ENCODE measurements at places on chromosomes 1 and 21.

- DNase-seq, result no peak
These were observed 510.1 kb upstream of the CXADR start for GRCh38 chr21:17002594-17003257.

- DNase-seq, result no peak
These were observed 15.5 kb upstream of the CELA3B start for GRCh38 chr1:21961337-21961736.

DNA sequence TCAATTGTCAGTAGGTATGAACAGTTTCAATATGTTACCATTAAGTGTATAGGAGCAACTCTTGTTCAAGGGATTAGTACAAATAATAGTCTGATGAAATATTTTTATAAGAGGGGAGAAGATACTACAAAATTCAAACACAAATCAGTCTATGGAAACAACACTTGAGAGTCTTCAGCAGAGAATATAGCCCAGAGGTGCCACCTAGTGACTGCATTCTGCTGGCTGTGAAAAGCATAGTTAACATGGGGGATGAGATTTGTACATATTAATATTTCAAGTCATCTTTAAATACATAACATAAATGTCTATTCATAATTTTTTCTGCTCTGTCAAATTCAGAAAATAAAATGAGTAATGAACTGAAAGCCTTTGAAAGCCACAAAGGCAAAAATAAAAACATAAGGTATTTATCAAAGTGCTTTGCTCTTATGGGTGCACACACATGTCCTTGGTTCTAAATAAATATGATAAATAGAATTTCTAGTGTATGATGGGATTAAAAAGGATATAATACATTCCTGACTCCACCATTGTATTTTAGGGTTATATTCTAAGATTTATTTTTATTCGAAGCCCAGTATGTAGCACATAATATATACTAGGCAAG lies 440.9 kb upstream of the ZRANB2 start:
- DNase-seq, result no peak

DNA sequence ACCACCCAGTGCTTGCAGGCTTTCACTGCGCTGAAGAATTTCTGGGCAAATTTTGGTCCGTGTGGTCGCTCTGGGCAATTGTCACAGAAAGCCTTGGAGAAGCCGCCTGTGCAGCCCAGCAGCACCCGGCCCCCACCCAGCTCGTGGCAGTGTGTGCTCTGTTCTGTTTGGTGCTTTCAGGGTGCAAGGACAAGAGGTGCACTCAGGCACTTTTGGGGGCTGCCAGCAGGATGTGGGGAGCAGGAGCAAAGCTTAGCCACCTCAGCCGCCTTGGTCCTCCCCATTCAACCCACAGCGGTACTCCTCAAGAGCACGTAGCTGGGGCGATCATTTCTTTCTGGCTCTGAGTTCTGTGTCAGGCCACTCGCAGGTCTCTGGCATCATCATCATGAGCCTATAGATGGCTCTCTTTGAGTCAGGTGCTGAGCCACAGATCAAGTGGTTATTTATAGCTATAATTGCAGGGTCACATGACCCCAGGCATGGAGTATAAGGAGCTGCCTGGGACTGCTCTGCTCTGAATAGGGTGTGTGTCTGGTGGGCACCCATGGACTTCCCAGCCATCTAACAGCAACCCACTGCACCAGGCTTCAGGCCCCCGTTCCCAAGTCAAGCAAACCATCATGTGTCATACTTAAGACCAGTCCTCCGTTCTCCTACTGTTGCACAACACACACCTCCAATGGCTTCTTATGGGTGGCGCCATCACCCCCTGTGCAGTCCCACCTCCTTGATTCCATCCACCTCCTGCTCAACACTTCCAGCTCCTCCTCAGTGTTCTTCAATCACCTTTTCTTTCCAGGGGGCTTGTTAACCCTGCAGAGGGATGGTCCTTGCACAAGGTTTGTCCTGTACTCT lies 18.1 kb upstream of the TENT5C start:
- DNase-seq, result no peak

GRCh38 chr1:203215573-203215972 lies 13.9 kb downstream of the CHIT1 start:
- peak; percentile 49 for DNase-seq

DNA sequence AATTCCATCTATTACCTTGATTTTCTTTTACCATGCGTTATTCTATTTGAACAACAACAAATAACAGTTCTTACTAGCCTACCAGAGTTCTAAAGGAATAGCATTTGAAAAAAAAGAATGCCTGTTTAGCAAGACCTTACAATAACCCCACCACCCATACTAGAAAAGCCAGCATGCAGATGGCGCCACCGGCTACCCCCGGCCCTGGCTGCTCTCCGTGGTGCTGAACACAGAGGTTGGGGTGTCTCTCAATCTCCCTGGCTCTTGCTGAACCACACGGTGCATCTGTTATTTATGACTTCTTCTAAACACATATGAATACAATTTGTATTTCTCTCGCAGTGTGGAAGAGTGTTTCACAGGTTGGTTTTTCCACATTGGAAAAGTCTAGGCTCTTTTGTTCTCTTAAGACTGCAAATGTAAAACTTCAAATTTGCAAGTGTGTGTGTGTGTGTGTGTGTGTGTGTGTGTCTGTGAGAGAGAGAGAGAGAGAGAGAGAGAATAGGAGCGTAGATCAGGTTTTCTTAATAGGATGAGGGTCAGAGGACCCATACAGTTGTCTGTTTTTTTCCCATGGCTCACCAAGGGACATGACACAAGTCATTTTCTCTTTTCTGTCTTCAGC lies 13.6 kb downstream of the GRIK3 start:
- DNase-seq, result peak; percentile 5

DNA sequence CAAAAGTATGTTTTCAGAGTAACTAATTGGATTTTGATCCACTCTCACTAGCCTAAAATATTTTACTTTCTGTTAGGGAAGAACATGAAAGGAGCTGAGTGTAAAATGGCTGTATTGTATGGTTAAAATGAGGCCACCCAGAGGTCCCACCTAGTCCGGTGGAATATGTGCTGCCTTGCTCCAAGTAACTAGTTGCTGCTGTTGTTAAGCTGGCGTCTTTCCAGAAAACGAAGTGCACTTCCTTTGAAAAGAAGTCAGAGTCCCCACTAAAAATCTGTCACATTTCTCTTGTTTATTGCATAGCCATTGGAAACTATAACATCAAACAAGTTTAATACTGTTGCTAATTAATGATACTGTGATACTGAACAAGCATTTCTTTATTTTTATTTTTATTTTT lies 3.2 kb downstream of the SLC25A33 start:
- no peak for DNase-seq

DNA sequence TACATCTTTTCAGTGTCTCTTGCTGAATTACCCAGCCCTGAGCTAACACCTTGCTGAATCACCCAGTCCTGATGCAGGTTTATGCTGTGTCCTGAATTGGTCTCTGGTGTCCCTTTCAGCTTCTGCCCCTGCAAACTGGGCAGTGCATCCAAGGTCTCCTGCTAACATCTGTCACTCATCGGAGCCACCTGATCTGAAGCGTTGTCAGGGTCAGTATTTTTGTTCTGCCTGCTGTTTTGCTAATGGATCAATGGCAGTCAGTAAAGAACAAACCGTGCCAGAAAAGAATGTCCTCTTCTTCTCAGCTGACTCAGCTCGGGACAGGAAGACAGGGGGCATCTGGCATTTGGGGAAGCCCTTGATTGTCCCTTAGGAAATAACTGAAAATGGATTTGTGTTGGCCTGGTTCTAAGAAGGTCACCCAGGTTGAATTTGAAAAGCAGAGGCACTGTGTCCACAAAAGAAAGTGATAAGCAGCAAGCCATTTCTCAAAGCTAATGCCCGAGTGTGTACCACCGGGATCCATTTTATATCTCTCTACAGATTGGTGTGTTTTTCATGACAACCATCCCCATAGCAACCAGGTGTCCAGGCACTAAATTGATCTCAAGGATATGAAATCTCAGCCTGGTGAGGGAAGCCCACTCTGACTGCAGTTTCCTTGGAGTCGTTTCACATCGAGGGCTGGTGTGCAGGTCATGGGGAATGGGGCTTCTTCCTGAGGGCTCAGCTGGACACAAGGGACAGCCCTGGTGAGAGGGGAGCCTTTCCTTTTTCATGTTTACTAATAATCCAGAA lies 109.7 kb upstream of the IRF2BP2 start:
- DNase-seq, result no peak

DNA sequence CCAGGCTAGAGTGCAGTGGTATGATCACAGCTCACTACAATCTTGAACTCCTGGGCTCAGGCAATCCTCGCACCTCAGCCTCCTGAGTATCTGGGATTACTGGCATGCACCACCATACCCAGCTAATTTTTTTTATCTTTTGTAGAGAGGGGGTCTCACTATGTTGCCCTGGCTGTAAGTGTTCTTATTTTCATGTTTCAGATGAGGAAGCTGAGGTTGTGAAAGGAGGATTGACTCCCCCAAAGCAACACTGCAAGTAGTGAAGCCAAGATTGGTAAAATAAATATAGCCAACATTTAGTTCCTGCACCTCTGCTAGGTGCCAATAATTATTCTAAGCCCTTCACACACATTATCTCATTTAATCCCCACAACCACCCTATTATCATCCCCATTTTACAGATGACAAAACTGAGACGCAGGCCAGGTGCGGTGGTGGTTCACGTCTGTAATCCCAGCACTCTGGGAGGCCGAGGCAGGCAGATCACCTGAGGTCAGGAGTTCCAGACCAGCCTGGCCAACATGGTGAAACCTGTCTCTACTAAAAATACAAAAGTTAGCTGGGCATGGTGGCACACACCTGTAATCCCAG lies 2.1 kb downstream of the PMVK start:
- DNase-seq, result no peak

GRCh38 chr1:21241771-21242581 lies 48.3 kb downstream of the ECE1 start:
- no peak for DNase-seq

- DNase-seq, result peak; percentile 73
These were observed 295.0 kb downstream of the OMA1 start for GRCh38 chr1:58251430-58252073.

GRCh38 chr1:162699366-162699765 lies 67.1 kb downstream of the DDR2 start:
- DNase-seq, result no peak

DNA sequence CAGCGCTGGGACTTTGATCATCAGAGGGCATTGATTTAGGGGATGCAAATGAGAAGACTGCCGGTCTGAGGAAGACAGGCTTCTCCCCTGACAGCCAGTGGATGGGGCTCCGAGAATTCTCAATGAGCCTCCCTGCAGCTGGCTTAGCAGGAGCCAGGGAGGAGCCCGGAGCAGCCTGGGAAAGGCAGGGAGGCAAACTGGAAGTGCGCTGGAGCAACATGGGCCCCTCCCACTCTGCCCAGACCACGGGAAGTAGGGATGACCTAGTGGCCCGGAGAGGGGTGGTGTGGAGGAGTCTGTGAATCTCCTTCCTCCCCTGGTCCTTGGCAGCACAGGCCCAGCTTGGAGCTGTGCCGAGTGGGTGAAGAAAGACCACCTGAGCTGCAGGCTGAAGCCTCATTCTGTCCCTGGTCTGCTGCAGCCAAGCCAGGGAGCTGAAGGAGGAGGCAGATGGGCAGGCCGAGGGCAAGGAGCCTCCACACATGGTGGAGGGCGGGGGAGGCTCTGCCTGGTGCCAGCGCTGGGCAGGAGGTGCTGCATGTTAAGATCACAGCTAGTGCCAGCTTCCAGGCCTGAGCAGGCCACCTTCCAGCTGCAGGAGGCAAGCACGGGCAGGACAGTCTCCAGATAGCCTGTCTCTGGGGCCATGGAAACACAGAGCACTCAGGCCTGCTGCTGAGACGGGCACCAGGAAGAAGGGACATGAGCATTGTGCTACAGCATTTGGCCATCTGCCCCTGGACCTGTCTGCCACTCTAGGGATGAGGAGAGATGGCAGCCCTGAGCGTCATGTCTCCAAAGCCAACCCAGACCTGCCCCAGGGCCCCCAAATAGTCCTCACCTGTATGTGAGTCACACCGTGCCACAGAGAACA lies 12.2 kb upstream of the CLSTN1 start:
- DNase-seq, result no peak

- DNase-seq, result no peak
These were observed 14.5 kb downstream of the VANGL2 start for GRCh38 chr1:160414881-160415280.

DNA sequence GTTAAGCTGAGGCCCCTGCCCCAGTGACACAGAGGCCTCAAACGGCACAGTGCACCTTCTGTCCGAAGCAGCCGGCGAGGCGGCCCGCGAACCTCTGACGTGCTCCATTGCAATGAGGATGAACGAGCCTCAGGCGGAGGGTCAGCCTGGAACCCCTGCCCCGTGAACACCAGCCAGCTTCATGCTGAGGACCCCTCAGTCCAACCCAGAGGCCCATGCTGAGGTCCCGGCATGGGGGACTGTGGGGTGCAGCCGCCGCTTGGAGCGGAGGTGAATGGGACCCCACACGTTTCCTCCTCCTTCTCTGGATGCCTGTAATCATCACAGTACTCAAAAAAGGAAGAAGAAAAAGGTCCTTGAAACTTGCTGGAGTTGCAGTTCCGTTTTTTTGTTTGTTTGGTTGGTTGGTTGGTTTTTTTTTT lies 62.1 kb downstream of the PRKCZ start:
- peak; percentile 27 for DNase-seq

DNA sequence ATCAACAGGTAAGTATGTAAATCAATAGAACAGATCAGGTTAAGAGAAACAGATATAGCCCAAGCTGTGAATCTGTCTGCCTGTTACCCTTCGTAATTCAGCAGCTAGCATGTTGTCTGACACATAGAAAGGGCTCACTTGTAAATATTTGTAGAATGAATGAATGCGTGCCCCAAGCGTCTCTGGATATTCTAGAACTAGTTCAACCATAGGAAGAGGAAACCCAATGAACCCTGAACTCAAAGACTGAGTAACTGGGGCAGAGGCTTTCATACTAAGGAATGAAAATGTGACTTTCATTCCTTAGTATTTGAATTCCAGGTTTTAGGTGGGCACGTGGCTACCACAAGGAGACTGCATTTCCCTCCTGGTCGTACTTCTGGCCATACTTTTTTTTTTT lies 60.1 kb upstream of the SMYD2 start:
- no peak for DNase-seq

DNA sequence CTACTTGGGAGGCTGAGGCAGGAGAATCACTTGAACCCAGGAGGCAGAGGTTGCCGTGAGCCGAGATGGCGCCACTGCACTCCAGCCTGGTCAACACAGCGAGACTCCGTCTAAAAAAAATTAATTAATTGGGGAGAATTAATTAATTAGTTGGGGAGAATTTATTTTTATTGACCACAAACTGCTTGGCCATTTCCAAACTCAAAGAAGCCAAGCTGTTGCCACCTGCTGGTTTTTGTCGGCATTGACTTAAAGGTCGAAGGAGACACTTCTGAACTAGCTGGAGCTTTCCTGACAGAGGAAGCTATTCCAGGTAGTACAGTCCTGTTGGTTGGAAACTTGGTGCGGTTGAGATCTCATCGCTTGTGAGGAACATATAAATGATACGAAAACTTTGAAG lies 13.1 kb downstream of the MAP1LC3C start:
- DNase-seq, result no peak

DNA sequence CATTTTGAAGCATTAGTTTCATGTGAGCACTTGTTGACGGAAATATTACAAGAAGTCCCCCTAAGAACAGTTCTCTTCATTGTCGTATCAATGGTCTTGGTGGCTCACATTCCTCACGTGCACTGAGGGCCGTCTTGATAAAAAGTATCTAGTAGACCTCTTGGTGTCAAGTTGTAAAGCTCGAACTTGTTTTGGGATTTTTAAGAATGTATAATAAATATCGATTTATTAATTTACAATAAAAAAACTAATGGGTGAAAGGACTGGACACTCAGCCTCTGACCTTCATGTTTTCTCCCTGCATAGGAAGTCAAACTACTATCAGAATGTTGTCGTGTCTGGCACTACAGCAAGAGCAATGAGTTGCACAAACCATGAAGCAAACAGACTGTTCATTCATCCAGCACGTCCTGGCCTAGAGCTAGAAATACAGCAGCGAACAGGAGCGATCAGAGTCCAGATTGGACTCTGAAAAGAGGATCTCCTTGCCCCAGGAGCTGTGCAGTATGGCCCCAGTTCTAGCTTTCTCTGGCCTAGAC lies 319.2 kb downstream of the SMYD3 start:
- DNase-seq, result no peak

All from HL-60 (cell line).